ENCODE measurements at places on chromosomes 2 and 18.

- no peak for DNase-seq
Measured at GRCh38 chr2:97952357-97952756, 43.4 kb downstream of the TMEM131 start.

GRCh38 chr2:16247326-16248122 lies 307.2 kb downstream of the MYCN start:
- DNase-seq: no peak

DNA sequence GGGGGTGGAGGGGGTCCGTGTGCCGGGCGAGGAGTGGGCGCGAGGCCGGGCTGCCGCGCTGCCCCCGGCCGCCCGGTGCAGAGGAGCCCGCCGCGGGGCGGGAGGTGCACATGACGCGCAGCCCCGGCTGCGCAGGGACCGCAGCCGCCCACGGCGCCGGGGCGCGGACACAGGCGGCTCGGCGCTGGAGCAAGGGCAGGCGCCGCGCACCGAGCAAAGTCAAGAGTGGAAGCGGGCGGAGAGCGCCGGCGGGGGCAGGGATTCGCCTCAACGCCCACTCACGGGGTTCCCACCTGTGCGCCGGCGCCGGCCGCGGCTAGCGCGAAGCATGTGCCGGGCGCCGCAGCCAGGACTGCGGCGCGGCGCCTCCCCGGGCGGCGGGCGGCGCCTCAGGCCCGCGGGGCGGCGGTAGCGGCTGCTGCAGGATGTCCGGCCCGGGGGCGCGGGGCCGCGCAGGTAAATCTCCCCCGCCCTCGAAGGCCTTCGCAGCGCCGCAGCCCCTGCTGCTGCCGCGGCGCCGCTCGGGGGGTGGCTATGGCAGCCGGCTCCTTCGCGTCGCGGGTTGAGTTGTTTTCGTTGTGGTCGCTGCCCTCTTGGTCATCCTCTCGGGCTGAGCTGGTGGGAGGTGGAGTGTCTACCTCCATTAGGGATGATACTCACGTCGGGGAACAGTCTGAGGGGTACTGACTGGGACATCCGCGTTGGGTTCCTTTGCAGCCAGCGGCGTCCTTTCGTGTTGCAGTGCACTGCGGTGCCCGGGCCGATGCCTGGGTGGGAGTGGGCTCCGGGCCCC lies 216.3 kb upstream of the DTNA start:
- no peak for DNase-seq

DNA sequence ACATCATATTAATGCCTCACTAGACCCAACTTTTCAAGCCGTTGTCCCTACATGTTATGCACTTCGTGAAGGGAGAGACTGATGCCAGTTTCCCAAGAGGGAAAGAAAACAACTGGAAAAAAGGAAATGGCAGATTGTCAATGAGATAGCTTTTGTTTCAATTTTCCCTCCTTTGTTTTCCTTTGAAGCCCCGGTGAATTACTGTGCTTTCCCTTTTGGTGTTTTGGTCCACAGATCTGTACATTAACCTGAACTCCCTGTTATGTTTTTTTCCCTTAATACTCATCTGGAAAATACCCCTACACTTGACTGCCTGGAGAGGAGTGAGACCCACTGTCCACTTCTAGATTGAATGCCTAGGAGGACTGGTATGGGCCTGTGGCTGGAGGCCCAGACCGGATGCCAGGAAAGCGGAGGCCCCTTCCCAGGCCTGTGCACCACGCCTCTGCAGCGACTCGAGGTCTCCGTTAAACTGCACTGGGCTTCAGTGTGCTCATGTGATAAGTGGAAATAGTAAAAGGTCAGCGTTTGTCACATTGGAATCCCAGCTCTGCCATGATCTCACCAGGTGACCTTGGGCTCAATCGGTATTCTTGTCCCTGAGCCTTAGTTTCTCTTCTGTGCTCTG lies 106.4 kb downstream of the GATA6 start:
- DNase-seq: no peak

- no peak for DNase-seq
Measured at GRCh38 chr18:321865-322467, 54.1 kb upstream of the THOC1 start.

DNA sequence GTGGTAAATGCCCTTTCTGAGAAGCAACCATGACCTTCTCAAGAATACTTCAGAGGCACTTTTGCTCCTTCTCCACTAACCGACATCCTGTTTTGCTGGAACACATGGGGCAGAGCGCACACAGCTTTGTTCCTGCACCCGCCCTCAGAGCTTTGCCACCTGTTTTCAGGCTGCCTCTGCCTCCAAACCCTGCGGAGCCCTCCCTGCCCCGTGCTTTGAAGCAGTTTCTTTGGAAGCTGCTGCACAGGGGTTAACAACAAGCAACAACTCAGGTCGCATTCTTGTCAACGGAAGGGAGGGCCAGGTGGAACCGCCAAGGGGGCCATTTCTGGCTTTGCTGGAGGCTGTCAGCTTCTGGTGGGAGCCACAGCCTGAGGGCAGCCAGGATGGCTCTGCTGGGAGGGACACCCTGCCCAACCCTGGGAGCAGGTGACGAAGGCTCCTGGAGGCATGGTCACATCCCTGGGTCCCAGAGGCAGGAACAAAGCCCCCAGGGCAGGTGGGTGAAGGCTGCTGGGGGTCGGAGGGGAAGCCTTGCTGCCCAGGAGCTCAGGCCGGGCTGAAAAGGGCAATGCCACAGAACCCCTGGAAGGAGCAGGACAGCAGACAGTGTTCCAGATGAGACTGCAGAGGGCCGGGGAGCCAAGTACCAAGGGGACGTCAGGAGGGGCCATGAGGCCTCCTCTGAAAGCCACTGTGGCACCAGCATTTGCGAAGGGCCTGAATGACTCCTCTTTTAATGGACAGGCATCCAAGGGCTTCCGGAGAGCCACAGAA lies 46.8 kb downstream of the MRPS5 start:
- no peak for DNase-seq

DNA sequence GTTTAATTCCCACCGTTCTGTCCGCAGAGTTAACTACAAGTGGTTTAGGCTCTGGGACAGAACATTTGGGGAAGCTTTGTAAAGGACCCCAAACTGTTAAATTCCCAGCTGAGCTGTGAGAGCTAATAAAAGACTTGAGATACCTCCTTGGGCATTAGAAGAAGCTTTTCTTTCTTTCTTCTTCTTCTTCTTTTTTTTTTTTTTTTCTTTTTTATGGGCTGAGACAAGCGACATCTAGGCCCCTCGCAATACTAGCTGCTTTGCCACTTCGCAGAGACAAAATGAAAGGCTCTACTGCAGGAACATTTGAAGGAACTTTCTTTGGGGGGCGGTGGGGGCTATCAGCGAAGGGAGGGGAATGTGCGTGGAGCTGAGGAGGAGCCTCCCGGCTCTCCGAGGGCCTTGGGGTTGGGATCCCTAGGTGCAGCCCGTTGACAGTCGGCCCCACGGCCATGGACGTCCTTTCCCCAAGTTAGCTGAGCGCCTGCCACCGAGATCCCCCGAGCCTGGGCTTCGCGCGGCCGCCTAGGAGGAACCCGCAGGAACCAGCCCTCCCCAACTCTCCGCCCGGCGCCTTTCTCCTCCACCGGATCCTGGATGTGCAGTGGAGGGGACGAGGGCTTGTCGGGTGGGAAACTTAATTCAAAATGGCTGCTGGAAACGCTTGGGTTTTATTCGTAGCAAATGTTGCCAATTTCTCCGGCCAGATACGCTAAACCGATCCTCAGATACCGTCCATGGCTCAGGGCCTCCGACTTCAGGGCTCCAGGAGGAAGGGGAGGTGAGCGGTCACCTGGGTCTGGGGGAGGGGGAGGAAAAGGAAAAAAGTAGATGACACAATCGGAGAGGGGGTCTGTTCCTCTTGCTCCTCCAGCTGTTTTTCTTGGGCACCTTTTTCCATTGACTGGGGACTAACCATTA lies 4.2 kb downstream of the MEIS1 start:
- no peak for DNase-seq

DNA sequence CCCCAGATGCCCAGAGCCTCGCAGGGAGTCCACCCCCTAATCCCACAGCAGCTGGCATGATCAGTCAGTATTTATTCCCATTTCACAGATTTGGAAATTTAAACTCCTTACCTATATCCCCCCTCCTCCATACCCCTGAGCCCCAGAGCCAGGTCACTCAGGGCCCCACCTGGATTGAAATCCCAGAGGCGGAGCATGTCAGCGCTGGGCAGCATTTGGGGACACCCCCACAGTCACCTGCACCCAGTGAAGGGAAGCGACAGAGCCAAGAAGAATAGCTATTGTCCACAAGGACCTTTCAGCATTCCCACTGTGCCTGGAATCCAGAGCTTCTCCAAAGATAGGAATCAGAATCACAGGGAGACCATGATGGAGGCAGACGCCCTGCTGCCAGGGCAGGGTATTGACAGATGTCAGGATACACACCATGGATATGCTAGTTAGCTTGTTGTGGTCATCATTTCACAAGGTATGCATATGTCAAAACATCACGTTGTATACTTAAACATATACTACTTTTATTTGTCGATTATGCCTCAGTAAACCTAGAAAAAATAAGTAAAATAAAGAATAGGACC lies 968 bp upstream of the ASTL start:
- no peak for DNase-seq

DNA sequence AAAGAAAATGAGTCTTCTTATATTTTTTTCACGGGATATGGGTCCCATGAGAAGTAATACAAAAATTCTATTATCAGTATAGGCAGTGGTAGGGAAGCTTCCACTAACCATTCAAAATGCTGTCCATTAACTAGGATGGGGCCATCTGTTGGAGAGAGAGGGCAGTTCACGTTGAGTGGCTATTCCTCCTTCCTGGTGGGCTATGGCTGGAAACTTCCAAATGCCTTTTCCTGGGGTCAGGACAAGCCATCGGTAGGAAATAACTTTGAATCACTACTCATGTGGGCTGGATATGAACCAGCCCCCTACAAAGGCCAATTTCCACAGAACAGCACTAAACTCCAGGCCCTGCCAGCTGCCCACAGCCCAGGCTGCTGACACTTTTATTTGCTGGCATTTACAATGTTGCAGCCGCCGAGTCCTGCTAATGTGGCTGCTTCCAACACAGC lies 156.1 kb upstream of the HNRNPA3 start:
- DNase-seq: no peak

GRCh38 chr18:78650926-78651325 lies 328.7 kb upstream of the SALL3 start:
- DNase-seq: no peak

DNA sequence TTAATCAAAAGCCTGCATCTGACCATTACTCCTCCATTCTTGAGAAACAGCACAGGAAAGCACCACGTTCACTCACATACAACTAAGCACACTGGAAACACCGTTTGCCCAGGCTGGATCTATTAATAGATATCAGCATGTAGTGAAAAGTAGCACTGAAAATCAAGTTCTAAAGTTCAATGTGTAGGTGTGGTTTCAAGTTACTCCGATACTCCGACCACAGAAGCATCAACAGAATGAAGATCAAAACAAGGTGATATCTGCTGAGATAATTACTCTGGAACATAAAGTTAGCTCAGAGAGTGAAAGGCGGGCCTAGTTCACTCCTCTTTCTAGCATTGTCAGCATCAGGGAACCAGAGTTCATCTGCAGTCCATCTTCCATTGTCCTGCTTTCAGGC lies 1367.4 kb upstream of the ACVR2A start:
- DNase-seq: no peak

DNA sequence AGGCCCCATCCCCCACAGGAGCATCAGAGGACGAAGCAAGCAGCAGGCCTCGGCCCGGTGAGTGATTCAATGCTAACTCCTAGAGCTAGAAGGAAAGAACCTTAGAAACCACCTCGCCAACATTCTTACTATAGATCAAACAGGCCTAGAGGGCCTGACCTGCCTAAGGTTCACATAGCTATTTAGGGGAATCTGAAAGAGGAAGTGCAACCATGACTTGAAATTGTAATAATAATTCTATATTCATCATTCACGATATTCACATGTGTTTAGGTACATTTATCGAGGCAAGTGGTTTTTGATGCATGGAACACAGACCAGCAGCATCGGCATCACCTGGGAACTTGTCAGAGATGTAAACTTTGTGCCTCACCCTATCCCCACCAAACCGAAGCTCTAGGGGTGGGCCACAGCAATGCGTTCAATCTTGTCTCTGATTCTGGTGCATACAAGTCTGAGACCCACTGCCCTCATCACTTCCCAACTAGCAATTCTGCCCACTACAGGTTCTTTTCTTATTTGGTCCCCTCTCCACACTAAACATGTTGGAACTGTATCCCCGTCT lies 78.0 kb upstream of the DNMT3A start:
- DNase-seq: no peak

GRCh38 chr2:165601928-165602521 lies 132.5 kb downstream of the CSRNP3 start:
- no peak for DNase-seq

GRCh38 chr18:57561261-57561660 lies 25.2 kb downstream of the FECH start:
- DNase-seq: no peak

DNA sequence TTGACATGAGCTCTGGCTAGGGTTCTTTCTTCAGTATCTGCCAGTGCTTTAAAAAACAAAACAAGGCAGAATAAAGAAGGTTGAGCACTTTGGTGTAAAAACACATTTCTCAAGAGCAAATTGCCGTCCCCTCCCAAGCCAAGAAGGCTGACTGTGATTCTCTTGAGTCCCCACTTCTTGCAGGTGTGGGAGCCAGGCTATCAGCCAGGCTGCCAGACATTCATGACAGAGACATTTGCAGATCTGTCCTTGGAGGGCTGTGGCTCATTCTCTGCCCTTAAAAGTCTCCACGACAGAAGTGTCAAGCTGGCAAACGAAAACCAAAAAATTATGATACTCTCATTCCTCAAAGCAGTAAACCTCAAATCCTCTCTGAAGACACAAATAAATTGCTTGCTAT lies 749.3 kb upstream of the HS6ST1 start:
- DNase-seq: no peak

DNA sequence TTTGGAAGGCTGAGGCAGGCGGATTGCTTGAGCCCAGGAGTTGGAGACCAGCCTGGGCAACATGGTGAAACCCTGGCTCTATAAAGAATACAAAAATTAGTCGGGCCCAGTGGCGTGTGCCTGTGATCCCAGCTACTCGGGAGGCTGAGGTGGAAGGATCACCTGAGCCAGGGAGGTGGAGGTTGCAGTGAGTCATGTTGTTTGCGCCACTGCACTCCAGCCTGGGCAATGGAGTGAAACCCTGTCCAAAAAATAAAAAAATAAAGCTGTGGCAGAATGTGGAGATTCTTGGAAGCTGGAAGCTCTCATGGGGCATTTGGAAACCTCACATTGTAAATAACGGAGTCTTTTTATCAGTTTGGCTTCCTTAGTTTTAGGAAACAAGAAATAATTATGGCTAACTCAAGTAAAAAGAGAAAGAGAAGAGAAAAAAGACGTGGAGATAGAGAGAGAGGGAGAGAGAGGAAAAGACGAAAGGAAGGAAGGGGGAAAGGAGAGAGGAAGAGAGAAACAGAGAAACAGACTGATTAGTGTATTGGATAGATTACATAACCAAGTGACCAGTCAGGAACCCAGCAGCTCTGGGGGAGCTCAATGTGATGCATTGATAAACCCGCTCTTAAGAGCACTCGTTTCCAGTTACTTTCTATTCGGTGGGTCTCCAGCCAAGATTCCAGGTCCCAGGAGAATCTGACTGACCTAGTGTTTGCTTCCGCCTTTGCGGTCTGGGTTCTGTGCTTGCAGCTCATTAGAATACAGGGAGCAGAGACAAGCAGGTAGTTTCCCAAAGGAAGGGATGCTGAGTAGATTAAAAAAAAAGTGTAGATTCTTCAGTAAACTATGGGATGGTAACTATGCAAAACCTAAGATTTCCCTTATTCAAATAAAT lies 1.1 kb upstream of the SPAST start:
- DNase-seq: no peak

Data from GM04503 (cell line).